ENCODE measurements at places on chromosomes 7 and 10.

GRCh38 chr7:28102797-28103196, 77.8 kb downstream of the JAZF1 start:
- peak; percentile 77 for DNase-seq

GRCh38 chr7:16660702-16661464, 14.9 kb downstream of the BZW2 start:
- DNase-seq, result peak; percentile 72

DNA sequence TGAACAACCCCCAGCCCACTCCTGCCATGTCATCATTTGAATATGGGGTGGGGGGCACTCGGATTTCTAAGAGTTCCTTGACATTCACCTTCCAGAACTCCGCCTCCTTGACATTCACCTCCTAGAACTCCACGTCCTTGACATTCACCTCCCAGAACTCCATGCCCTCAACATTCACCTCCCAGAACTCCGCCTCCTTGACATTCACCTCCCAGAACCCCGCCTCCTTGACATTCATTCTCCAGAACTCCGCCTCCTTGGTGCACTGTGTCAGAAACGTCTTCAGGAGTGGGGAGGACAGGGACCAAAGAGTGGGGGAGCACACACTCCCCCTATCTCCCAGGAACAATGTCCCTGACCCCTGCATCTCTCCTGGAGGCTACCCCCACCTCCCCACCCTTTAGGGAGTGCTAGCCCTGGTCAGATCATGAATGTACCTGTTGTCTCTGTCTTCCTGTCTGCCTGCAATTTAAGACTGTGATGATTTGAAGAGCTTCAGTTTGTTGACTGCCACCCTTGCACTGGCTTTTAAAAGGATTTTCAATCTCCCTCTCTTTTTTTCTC, 110.1 kb downstream of the NPTX2 start:
- DNase-seq, result no peak

GRCh38 chr10:18216482-18216881, 76.3 kb downstream of the CACNB2 start:
- DNase-seq, result peak; percentile 18
